Stimulated activated CD8-positive, alpha-beta memory T cell treated with anti-CD3 and anti-CD28 coated beads, Interleukin-2, amount 100 ng/mL, for 1 hour (primary cell): ENCODE measurements at places on chromosomes 1 and 21.

DNA sequence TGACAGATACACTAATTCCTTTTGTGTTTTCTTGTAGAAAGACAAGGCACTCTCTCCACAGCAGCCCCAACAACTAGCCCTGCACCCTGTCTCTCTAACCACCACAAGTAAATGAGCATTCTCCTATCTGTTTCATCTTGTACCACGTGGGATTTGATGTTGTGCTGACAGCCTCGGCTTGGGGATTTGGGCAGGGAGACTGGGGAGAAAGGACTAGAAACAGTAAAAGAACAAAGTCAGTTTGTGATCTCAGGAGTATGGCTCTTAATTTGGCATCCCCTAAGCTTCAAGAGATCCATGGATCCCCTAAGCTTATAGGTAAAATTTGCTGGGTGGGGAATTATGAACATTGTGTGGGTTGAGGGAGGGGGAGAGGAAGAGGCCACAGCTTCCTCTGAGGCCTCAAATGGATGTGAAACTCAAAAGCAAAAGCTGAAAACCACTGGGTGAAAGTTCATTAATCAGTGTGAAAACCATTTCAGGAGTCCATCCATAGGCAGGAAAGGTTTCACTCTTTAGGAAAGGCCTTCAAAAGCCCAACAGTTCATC, 3.1 kb downstream of the C1orf162 start:
- no peak for DNase-seq

DNA sequence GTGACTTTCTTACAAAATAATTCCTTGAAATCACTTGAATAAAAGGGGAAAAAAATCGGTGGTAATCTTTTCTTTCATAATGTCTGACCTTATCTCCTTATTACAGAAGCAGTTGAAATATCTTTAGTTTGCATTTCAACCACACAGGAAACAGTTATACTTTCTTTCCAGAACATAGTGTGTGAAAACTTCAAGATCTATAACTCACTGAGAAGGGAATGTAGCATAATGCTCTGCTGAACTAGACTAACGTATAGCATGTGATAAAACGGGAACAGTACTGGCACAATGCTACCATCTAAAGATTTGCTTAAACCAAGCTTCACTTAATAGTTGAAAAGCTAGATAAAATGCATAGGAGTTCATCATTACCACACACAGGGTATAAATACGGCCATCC, 45.0 kb downstream of the VAV3 start:
- DNase-seq = no peak

DNA sequence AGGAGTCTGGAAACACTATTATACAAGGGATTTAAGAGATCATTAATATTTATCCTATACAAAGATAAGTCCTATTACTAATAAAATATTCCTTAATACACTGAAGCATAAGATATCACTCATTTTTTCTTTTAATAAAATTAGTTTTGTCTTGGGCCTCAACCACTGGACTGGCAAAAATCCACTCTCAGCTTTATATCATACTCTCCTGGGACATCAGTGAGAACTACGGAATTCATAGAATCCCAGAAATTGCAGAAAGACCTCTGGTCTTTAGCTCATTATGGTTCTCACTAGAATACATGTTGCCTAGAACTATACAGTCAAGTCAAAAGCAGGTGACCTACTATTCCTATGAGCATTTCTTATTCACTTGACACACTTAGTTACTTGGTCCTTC, 285.0 kb downstream of the LRRC40 start:
- no peak for DNase-seq

DNA sequence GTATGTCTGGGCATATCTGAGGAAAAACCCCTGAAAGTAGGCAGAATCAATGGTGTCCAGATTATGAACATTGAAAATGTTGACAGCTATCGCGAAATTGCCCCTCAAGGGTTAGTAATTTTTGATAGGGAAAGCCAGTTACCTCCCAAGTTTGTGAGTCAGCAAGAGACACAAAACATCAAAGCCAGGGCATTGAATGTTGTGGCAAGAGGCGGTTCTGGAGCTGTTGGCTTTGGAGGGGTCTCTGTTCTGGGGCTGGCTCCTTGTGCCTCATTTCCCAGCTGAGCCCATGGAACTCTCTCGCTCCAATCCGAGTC, 10.6 kb upstream of the S100A11 start:
- DNase-seq = no peak

GRCh38 chr1:52558941-52559340, 6.0 kb upstream of the TUT4 start:
- DNase-seq = no peak

GRCh38 chr21:35059742-35060141, 10.6 kb upstream of the RUNX1 start:
- no peak for DNase-seq

- no peak for DNase-seq
These were observed 338 bp upstream of the C1orf53 start for GRCh38 chr1:197902131-197902453.

- DNase-seq = no peak
These were observed 146.7 kb upstream of the RGS18 start for GRCh38 chr1:192011525-192011924.

GRCh38 chr21:32653326-32653901, 41.2 kb upstream of the CFAP298 start:
- DNase-seq = no peak

GRCh38 chr21:44654576-44655175, at the start of gene KRTAP12-4:
Gene KRTAP12-4, minus strand, starts transcription at chr21:44654659. Its CDS starts 45 bp downstream, at chr21:44654614.
- no peak for DNase-seq

GRCh38 chr21:25107708-25108107, 499.6 kb downstream of the MRPL39 start:
- no peak for DNase-seq

- no peak for DNase-seq
These were observed 11.8 kb downstream of the NHLH2 start for GRCh38 chr1:115829023-115829674.

GRCh38 chr1:211194826-211195225, 60.9 kb upstream of the KCNH1 start:
- DNase-seq = no peak

- DNase-seq = no peak
These were observed 217.7 kb downstream of the CRB1 start for GRCh38 chr1:197485790-197486189.

GRCh38 chr1:15368888-15369287, 40.8 kb upstream of the EFHD2 start:
- no peak for DNase-seq

GRCh38 chr1:97942161-97943123, 21.6 kb upstream of the DPYD start:
- DNase-seq = no peak

DNA sequence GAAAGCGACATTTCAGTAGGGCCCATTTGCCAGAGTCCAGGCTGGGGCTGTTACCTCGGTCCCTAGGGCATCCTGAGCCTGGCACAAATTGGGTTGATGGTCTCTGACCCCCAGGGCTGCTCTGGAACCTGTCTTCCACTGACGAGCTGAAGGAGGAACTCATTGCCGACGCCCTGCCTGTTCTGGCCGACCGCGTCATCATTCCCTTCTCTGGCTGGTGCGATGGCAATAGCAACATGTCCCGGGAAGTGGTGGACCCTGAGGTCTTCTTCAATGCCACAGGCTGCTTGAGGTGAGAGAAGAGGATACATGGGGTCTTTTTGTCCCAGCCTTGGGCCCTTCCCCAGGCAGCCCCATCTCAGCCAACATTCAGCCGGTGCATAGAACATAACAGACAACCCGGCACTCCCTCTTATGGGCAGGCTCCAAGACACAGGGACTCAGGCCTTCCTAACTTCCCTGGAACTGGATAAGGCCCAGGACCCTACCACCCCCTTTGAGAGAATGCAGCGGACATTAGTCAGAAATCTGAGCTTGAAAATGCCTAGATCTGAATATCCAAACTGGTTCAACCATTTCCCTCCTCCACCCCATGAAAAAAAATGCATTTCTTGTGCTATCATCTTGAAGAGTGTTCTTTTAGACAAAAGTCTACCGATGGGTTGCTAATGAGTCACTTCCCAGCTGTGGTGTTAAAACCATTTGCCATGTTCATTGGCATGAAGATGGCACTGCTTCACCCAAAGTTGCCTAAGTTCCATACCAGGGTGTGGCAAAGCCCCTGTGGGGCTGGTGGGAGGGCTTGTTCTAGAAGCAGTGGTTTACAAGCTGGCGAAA, 35.4 kb downstream of the PKP1 start:
- no peak for DNase-seq

- DNase-seq = no peak
These were observed 57.7 kb upstream of the ACTL8 start for GRCh38 chr1:17697458-17697857.

DNA sequence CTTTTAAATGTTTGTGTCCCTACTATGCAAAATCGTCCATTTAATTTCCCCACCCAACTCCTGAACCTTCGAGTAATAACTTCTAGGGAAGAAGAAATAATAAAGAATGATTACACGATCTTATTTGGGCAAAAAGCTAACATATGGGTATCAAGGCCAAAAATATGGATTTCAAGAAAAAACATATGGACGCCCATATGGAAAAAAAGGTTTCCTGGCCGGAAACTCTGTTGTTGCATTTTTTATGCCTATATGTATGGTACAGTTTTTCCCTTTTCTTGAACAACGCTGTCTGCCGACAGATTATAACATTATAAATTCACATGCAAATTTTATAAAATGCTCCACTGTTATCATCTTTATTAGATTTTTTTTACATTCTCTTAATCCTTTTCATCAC, 167.6 kb upstream of the ESRRG start:
- no peak for DNase-seq

DNA sequence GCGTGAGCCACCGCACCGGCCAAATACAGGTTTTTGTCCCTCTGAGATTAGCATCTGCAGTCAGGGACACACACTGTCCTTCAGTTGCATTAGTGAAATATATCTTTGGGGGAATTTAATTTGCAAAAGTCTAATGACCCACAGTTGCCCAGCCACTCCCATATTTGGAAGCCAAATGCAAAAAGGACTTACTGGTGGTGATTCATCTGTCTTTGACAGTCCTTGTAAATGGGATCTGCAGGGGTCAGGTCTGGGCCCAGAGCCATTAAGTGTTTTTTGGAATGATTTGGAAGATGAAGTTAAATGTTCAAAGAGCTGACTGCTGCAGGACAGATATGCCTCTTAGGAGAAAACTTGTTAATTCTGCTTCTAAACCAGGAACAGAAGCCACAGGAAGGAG, 44.6 kb upstream of the DNASE2B start:
- no peak for DNase-seq

DNA sequence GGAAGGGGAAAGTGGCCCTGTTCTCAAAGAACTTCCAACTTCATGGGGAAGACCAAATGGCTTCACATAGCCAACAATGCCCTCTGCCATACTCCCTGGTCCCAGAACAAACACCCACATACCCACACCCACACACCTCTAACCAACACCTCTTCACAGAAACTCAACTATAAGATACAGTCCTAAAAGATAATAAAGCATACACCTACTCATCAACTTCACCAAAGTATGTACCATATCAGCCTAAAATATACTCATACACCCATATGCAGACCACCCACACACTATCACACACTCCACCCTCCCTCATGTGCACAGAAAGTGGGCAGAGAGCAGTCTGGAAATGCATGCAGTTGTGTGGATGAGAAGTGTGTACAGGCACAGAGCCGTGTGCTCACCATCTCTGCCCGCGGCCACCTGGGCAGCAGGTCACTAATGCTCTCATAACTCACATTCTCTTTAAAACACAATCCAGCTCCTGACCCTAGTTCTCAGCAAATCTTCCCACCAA, 27.7 kb downstream of the IQGAP3 start:
- no peak for DNase-seq

DNA sequence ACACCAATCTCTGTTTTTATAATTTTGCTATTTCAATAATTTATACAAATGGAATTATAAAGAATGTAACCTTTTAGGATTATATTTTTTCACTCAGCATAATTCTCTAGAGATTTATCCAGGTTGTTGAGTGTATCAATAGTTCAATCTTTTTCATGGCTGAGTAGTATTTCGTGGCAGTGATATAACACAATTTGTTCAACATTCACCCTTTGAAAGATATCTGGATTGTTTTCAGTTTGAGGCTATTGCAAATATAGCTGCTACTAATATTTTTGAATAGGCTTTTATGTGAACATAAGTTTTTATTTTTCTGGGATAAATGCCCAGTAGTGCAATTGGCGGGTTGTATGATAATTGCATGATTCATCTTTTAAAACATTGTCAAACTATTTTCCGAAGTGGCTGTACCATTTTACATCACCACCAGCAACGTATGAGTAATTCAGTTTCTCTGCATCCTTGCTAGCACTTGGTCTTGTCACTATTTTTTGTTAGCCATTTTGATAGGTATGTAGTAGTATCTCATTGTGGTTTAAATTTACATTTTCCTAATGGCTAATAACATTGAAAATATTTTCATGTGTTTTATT, 55.6 kb upstream of the ABCD3 start:
- DNase-seq = no peak

DNA sequence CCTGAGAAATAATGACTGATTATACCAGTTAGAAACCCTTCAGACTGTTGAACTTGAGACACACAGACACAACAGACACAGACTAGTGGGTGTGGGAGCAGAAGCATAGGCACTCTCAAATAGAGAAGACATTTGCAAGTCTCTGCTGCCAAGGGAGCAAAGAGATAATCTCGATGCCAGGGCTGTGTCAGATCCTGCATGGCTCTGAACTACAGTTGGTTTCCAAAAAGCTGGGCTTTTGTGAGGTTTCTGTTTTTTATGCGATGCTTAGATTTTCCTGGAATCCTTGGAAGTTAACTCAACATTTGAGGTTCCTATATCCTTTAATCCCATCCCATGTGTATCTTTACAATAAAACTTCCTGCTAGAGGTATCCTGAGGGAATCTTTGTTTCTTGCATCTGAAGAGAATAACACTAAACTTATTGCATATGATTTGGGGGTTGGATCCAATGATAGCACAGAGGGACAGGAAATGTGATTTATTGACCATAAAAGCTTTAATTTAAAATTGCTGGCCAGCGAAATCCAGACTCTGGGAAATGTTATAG, 236.4 kb downstream of the SPATA17 start:
- no peak for DNase-seq

- no peak for DNase-seq
These were observed 735 bp upstream of the EFNA3 start for GRCh38 chr1:155077758-155078445.

- DNase-seq = peak; percentile 3
These were observed 41.7 kb downstream of the PRKCZ start for GRCh38 chr1:2091611-2092604.

DNA sequence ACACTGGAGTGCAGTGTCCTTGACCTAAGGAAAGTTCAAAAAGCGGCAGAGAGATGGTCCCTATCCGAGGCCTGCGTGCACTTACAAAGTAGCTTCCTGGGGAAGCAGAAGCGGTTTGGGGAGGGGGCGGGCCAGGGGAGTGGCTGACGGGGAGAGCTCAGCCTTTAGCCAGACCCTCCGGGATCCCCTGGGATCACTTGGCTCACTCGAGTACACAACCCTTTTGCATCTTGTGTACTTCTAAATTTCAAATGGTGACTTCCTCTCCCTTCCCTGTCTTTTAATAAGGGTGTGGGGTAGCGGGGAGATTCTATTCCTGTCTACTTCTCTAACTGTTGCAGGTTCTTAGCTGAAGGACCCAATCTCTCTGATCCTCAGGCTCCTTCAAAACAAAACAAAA, 18.1 kb upstream of the SNX27 start:
- DNase-seq = no peak

GRCh38 chr21:41832596-41833496, 46.3 kb downstream of the PRDM15 start:
- DNase-seq = no peak

GRCh38 chr1:214707306-214708087, 104.5 kb downstream of the CENPF start:
- DNase-seq = no peak
